Neuronal stem cell (in vitro differentiated cells): ENCODE measurements at places on chromosomes 16 and 17.
A peak's percentile ranks its signal among the peaks of the same experiment; 100 is the strongest.

DNA sequence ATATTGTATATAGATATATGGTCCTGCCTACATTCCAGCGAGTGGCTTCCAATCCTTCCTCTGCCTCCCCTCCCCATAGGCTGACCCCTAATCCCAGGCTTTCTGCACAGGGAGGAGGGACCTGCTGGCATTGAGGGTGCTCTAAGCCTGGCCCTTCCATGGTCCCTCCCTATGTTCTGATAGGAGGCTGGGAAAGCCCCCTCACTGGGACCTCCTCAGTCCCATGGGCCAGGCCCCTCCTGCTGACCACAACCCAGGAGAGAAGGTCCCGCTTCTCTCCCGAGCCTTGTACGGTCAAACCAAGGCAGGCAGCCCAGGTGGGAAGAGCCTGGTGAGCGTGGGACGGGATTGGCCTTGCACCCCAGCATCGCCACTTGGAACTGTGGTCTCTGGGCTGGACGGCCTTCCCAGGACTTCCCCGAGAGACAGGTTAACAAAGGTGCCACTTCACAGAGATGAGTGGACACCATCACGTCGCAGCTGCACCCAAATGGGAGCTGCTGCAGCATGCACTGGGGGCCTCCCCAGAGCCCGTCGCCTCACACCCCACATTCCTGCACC lies 859 bp downstream of the ALDH3A1 start:
- DNase-seq, result no peak

DNA sequence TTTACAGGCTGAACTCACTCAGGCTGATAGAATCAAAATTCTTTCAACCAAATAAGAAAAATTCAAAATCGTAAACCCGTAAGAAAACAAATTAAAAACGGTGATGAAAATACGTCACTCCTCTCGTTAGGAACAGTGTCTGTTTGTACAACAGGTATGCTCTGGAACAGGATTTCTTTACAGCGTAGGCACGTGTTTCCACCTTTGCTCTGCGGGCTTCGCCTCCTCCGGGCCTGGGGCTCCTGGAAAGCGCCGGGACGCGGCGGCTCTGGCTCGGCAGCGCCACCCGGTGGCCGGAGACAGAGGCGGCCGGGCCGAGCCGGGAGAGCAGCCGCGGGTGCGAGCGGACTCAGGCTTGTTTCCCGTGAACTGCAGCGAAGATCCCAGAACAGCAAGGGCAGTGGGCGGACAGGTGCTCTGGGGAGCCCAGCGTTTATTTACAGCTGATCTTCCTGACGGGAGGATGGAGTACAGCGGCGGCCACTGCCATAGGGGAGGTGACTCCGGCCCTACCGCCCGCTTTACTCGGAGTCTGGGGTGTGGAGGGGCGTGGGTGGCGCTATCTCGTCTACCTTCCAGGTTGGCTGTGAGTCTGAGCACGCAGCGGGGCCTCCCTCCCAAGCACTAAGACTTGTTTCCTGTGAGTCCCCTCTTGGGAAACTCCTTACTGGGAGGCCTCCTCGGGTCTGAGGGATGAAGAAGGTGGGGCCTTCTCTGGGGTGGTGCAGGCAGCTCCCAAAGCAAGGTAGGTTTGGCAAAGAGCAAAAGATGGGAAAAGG lies 40.5 kb upstream of the ATP2A3 start:
- peak; percentile 71 for DNase-seq

DNA sequence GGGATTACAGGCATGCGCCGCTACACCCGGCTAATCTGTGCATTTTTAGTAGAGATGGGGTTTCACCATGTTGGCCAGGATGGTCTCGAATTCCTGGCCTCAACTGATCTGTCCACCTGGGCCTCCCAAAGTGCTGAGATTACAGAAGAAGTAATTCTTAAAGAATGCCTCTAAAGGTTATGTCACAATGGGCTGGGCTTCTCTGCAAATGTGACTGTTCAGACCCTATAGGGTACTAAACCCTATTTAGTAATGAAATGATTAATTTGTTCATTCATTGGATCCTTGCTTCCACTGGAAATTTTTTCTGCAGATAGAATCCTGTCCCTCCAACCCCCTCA lies 108.8 kb upstream of the CORO6 start:
- DNase-seq, result no peak

DNA sequence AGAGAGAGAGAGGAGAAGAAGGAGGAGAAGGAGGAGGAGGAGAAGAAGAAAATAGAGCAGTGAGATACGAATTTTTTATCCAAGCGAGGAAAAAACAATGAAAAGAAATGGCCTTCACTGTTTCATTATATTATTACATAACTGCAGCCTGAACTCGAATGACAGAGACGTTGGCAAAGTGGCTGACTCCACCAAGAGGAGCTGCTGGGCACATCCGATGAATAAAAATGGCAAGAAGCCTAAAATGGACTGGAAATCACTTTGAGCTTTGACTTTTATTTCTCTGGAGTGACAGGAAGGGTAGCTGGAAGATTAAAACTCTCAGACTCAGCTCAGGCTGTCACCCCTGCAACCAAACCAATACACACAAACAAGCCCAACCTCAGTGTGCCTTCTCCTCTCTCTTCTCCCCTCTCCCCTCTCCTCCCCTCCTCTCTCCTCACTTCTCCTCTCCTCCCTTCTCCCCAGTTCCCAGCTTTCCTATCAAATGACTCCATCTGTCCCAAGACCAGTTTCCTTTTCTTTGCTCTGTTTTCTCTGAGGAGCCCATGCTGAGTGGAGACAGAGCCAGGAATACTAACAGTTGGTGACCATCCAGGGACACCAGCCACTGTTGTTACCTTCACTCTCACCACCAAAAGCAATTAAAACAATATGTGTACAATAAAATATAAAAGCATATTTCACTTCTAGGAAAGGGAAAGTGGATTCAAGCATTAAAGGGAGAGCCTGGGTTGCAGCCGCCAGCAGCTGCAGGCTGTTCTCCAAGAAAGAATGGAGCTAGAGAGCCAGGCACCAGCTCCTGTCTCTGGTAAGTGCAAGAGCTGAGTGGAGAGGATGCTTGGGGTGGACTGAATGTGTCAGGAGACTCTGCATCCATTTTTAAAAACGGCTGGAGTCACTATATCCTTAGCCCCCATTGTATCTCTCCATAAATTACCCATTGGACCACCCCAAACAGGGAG lies 51.2 kb downstream of the SOX9 start:
- DNase-seq, result no peak

DNA sequence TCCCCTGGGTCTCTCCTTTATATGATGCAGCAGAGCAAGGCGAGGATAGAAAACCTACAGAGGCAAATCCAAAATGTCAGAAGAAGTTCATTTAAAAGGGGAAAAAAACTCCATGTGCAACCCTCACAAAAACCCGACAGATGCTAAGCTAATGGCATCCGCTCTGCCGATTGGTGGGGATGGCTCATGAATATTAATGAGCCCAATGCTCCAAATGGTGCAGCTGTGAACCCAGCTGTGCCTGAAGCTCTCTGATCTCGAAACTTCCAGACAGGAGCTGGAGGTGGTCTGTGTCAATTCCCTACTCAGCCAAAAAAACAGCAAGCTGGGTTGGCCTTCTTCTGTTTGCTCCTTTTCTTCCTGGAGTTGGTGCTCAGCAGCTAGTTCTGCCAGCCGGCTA lies 15.5 kb downstream of the SNX11 start:
- DNase-seq, result no peak

GRCh38 chr16:67441907-67442306 lies 11.0 kb downstream of the HSD11B2 start:
- no peak for DNase-seq

- no peak for DNase-seq
Measured at GRCh38 chr17:37607637-37608331, 1.4 kb downstream of the SYNRG start.

GRCh38 chr16:22360963-22361659 lies 13.3 kb downstream of the CDR2 start:
- no peak for DNase-seq

DNA sequence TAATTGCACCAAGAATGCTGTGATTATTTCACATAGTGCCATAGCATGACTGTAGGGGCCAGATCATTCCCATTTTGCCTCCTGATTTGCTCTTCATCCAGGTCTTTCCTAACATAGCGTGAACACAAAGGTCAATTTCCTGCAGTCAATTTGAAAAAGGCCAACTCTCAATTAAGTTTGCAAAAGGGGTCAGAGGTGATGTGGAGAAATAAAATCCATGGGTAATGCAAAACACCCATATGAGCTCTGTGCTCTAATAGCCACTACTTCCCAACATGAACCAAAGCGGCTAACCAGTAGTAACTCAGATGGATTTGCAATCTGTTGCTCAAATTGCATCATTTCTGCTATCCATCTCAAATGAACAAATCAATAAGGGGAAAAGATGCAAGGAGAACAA lies 275.5 kb upstream of the SOX9 start:
- no peak for DNase-seq

GRCh38 chr17:17320911-17321220 lies 17.7 kb downstream of the NT5M start:
- no peak for DNase-seq

DNA sequence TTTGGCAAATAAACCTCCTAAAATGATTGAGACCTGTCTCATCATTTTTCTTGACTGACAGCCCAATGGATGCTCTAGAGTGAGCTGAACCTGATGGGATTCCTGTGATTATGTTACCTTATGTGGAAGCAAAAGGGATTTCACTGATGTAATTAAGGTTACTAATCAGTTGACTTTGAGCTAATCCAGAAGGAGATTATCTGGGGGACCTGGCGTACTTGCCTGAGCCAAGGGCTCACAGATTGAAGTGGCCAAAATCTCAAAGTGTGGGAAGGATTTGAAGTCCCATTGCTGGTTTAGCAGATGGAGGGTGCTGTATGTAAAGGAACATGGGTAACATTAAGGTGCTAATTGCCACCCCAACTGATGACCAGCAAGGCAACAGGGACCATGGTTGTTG lies 214.0 kb downstream of the CPPED1 start:
- DNase-seq, result no peak

DNA sequence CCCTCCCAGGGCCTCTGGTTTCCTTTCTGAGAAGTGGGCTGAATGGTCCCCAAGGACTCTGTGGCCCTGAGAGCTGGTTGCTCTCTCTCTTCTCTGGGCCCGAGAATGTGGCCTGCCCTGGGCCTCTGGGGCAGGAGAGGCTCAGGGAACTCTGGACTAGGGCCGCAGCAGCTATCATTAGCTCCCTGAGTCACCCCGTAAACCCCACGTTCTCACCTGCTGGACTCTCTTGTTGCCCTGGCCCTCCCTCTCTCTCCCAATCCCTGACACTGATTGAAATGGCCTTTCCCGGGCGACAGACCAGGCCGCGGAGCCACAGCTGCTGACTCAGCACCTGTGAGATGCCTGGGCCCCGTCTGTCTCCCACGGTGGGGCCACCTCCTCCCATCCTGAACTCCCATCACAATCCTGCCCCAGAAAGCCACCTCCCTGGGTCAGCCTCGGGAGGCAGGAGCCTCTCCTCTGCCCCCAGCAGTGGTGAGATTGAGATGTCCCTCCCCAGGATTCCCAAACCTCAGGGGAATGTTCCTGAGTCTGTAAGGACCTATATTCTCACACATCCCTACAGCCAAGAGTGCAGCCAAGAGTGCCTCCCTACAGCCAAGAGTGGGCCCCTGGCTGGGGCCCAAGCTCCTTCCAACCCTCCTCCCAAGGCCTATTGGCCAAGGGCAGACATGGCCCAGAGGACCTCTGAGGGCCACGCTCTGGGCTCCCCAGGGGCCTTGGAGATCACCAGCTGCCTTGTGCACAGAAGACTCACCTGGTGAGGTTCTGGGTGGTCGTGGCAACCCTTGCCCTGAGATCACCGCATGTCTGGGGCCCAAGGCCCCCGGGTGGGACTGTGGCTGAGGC lies 470 bp downstream of the TRPV3 start:
- DNase-seq, result no peak

DNA sequence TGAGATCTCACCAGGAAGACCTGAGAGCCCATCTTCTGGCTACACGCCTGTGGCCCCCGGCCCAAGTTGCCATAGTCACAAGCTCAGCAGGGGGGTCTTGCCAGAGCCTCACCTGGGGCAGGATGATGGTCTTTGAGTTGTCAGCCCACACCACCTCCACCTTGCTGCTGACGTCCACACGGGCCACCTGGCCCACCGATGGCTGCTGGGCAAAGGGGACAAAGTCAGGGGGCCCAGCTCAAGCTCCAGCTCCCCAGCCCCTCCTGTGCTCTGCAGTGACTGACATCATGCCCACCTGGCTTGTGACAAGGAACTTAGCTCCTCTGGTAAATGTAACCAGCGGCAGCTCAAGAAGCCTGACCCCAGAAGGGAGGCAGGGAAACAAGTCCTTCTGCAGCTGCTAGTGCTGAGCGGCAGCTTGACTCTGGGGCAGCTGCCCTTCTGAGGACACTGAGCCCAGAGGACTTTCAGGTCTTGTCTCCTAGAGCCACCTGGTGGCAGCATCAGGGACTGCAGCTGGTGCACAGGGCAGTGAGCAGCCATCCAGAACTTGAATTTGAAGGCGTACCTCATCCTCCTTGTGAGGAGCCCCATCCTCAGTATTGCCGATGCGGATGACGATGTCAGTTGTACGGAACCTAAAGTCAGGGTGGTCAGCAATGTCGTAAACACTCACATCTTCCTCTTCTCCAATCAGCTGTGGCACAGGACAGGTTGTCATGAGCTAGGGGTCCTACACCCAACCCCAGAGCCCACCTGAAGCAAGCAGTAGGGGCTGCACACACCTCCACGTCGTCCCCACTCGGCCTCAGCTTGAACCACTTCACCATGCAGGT lies 13.5 kb downstream of the SPHK1 start:
- DNase-seq, result peak; percentile 84

GRCh38 chr17:57834146-57834741 lies 15.6 kb downstream of the MRPS23 start:
- DNase-seq, result no peak

DNA sequence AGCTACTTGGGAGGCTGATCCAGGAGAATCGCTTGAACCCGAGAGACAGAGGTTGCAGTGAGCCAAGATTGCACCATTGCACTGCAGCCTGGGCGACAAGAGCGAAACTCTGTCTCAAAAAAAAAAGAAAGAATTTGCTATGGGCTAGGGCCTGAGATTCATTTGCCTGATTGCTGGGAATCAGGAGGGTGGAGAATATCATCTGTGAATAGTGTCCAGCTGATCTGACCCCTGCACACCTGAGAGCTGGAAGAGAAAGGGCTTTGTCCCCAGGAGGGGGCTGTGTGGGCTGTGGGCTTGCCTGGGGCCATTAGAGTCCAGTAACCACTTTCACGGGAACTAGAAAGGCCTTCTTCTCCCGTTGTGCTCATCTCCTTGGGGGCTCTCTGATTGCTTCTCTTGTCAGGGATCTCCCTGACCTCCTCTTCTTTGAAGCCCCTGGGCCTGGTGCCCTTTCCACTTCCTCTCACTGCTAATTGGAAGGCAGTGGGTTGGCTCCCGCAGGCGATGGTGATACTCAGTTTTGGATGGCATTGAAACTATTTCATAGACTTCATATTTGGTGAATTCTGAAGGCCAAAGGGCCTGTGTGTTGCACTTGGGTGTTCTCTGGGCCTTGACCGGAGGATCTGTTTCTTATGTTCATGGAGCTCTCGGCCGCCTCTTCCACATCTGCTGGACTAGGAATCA lies 66.1 kb upstream of the NFAT5 start:
- DNase-seq, result no peak
